Stimulated activated CD4-positive, alpha-beta T cell treated with anti-CD3 and anti-CD28 coated beads, TNF-alpha, amount 100 ng/mL, for 24 hours (primary cell): ENCODE measurements at places on chromosomes 2 and 18.

DNA sequence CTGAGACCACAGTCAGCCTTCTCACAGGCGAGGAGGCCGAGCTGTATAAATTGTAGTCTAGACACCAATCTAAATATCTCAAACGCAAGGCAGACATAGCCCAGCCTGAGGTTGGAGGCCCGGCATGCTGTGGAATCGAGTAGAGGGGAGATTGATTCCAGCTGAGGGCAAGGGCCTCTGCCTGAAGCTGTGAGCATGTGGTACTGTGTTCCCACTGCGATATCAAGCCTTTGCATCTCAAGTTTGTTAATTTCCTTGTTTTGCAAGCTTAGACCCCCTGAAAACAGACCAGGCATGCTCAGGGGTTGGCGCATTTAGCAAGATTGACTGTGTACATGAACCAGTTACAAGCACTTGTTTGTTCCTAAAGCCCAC, 65.1 kb upstream of the FOSL2 start:
- no peak for DNase-seq

- DNase-seq = no peak
These were observed 29.3 kb upstream of the SLC40A1 start for GRCh38 chr2:189609853-189610252.

GRCh38 chr2:145715601-145716000, 1195.7 kb upstream of the ZEB2 start:
- no peak for DNase-seq

DNA sequence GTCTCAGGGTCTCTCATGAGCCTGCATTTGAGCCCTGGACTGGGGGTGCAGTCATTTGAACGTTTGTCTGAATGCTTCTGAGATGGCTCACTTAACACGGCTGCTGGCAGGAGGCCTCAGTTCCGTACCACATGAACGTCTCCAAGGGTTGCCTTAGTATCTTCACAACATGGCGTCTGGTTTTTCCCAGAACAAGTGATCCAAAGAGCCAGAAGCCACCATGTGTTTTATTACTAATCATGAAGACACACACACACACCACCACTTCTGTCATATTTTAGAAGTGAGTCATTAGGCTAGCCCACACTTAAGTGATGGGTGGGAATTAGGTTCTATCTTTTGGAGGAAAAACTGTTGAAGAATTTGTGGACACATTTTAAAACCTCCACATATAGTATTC, 15.0 kb upstream of the MYO1B start:
- no peak for DNase-seq

DNA sequence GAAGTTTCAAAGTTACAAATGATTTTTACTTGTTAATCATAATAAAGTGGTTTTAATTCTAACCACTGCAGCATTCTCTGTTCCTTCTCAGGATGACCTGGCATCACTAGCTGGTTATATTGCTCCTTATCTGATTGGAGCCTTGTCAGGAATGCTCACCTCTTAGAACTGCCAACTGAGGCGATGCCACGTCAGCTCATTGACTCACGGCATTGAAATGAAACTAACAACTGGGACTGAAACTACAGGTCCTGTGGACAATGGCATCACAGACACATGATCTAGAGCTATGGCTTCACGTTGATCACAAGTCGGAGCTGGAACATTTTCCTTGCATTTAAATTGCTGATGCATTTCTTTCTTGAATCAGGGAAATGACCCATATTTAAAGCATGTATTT, 54.9 kb upstream of the MAP2 start:
- DNase-seq = no peak

- no peak for DNase-seq
These were observed 199.7 kb upstream of the SLC14A2 start for GRCh38 chr18:45415614-45416013.

GRCh38 chr2:29218550-29219125, 103.4 kb downstream of the CLIP4 start:
- DNase-seq = no peak

DNA sequence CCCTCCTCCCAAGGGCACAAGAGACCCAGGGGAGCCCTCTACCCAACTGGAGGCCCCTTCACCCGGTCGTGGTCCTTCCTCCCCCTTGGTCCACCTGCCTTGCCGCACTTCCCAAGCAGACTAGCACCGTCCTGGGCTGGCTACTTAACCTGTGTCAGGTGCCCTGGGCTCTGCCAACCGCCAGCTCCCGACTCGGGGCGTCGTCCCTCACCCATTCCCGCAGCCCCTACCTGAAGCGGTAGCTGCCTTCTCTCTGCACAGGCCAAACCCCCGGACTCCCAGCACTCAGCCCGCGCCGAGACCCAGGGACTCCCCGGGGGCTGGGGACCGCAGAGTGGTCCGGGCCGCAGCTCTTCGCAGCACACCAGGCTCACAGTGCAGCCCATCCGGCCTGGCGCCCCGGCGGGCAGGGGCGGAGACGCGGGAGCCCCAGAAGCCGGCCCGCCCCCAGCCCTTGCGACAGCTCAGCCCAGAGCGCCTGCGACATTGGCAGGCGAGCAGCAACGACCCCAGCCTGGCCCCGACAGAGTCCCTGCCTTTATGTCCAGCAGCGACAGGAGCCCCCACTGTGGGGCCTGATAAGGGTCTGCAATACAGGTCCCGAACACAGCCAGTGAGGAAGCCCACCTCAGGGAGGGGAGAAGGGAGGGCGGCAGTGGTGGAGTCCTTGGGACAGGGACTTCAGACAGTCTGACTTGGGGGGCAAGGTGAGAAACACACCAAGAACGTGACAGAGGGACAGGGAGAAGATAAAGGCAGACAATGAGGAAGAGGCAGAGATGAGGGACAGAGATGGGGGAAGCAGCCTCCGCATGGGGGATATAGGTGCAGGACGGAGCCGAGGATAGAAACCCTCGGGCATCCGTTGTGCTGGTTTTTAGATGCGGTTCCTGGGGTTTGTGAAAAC, 31.0 kb upstream of the TNS1 start:
- no peak for DNase-seq

DNA sequence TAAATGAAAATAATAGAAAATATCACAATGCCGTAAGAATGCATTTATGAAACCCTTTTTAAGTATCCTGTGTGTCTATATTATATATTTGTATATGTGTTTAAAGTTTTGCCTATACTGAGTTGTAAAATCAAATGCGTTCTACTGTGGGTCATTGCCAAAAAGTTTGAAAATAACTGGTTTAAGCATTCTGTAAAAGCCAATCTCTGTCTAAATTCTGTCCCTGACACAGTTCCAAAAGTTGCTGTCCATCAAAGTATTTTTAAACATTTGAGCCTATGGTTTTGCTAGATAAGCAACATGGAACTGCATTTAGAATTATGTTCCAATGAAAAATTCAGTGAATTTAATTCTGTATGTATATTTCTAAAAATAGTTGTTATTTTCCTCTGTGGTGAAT, 1360.4 kb upstream of the CRIM1 start:
- DNase-seq = no peak

DNA sequence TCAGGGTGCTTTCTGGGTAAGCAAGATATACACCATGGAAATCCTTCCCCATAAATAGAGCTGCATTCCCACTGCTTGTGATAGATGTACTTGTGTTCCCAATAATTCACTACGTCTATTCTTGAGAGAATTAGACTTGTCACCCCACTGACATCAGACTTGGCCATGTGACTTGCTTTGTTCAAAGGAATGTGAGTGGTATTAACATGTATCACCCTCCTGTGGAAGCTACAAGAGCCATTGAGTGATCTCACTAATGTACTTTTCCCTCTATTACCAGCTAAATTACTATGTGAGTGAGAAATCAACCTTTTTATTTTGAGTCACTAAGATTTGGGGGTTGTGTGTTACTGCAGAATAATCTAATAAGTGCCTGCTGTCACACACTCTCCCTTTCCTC, 176.0 kb downstream of the CCDC178 start:
- no peak for DNase-seq

GRCh38 chr2:237283131-237283928, 130.6 kb downstream of the COL6A3 start:
- no peak for DNase-seq

DNA sequence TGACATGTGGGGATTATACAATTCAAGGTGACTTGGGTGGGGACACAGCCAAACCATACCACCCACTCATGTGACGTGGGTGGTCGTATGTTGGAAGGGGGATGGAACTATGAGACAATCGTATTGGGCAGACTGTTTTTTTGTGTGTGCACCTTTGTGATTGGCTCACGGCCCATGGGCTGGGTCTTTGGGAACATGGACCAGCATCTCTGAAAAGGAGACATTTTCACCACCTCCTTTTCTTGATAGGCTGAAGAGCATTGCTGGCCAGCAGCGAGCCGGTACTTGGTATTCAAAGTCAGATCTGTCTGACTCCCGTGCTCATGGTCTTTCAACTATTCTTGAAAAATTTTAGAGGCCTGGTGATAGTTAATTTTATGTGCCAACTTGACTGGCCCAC, 62.1 kb downstream of the DIPK1C start:
- DNase-seq = no peak

GRCh38 chr2:144595279-144595678, 75.4 kb upstream of the ZEB2 start:
- DNase-seq = no peak
